Karpas-422 (cell line): ENCODE measurements at places on chromosomes 16 and 17. TPM values are rescaled to one million over a fixed set of nuclear protein-coding genes. Genes with fewer than 3 reads are reported as not detected.
A peak's percentile ranks its signal among the peaks of the same experiment; 100 is the strongest.

DNA sequence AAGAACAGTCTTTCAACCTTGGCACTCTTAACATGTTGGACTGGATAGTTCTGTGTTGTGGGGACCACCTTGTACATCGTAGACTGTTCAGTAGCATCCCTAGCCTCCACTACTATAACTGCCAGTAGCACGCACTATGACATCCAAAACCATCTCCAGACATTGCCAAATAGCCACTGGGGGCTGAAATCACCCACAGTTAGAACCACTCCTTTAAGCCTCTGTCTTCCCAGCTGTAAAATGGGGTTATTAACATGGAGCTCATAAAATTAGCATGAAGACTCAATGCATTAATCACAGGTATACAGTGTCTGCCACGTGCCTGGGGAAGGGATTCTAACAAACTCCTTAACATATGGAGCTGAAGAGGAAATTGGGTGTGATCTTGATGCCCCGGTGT is 49.7 kb downstream of the LYRM1 start:
- no peaks in the 10 kb centered on the region for H3K4me1 ChIP-seq
- H3K4me3 ChIP-seq: no peak overlapping the region
- no peak overlapping the region for H3K27ac ChIP-seq
- no peak for DNase-seq
- H3K36me3 ChIP-seq: no peaks in the 10 kb centered on the region
- no peaks in the 10 kb centered on the region for H3K27me3 ChIP-seq

DNA sequence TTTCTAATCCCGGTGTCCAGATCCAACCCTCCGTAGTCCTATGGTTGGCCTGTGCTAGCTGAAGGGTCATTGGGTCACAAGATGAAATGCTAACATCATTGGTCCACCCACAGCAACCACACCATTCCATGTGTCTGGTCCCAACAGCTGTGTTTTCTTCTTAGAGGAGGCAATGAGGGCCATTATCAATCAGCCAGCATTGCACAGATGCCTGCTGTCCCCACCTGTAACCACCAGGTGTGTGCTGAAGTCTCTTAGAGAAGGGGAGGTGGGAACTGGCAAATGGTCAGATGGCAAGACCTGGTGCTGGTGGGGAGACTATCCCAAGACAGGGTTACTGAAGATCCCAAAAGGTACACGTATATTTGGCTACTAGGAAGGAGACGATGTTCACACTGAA is 37.4 kb downstream of the HIC1 start:
- no peak for DNase-seq
- no peaks in the 10 kb centered on the region for H3K27me3 ChIP-seq
- peaks cover 45% of the 10 kb centered on the region for H3K4me1 ChIP-seq
- H3K36me3 ChIP-seq: no peaks in the 10 kb centered on the region
- H3K4me3 ChIP-seq: no peak overlapping the region

DNA sequence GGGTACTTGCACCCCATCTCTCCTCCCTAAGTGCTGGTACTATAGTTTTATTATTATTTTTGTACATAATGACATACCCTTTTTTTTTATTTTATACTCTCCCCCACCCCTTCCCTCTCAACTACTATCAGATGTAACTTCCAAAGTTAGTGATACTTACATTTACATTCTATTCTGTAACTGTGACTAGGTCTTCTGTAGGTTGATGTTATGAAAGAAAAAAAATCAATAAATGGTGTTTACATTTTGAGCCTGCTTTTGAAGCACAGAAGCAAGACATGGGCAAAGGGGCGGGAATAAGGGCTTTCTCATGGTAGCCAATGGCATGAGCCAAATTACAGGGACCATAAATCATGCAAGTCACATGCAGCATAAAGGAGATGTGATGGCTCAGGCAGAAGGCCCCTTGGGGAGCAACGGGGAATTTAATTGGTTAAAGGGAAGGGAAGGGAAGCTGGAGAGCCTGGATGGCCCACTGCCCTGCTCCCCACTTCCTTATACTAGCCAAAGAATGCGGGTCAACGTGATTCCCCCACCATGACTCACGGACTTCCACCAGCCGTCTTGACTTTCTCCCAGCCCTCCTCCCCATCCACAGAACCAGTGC is 2.4 kb upstream of the ACSF2 start:
- H3K27ac ChIP-seq: no peak overlapping the region
- H3K4me1 ChIP-seq: peaks cover 50% of the 10 kb centered on the region
- DNase-seq: peak; percentile 67
- H3K36me3 ChIP-seq: no peaks in the 10 kb centered on the region

GRCh38 chr16:82681592-82681991 is 54.8 kb downstream of the CDH13 start:
- 0 out of 2 replicates have a peak, but pooled peaks cover 3% of the 10 kb centered on the region for H3K27me3 ChIP-seq
- H3K4me3 ChIP-seq: no peak overlapping the region
- no peaks in the 10 kb centered on the region for H3K4me1 ChIP-seq
- H3K36me3 ChIP-seq: no peaks in the 10 kb centered on the region

- H3K4me1 ChIP-seq: peaks cover 14% of the 10 kb centered on the region
- H3K27me3 ChIP-seq: no peaks in the 10 kb centered on the region
- peaks cover 3% of the 10 kb centered on the region; the same call in 1 of the 2 replicates for H3K36me3 ChIP-seq
- DNase-seq: peak; percentile 74
These were observed 338 bp downstream of the MAPK3 start for GRCh38 chr16:30122604-30123160.

GRCh38 chr17:35373534-35373983 is at the start of gene SLFN11:
TSS of gene SLFN11 (minus strand) at chr17:35373621. CDS start at chr17:35363807, 9,814 bp downstream.
- no peak within 1 kb of the TSS for H3K27ac ChIP-seq
- H3K4me3 ChIP-seq: peak within 1 kb of the TSS; percentile 48; the same call in 1 of the 2 replicates
- no peaks in the 10 kb centered on the region for H3K36me3 ChIP-seq
- 0 out of 2 replicates have a peak, but pooled peaks cover 3% of the 10 kb centered on the region for H3K27me3 ChIP-seq
- no peak for DNase-seq

- H3K4me1 ChIP-seq: peaks cover 64% of the 10 kb centered on the region
- H3K27ac ChIP-seq: peak overlapping the region; percentile 52
- peaks cover 5% of the 10 kb centered on the region; the same call in 1 of the 2 replicates for H3K36me3 ChIP-seq
- H3K4me3 ChIP-seq: no peak overlapping the region
- H3K27me3 ChIP-seq: no peaks in the 10 kb centered on the region
These were observed 21.9 kb upstream of the SSTR2 start for GRCh38 chr17:73142872-73143381.

NEUROD2 gene
- not detected in 2 replicates for total RNA-seq

- peak; percentile 81 for DNase-seq
- no peak overlapping the region for H3K4me3 ChIP-seq
- H3K27me3 ChIP-seq: no peaks in the 10 kb centered on the region
- H3K27ac ChIP-seq: no peak overlapping the region
- peaks cover 43% of the 10 kb centered on the region for H3K4me1 ChIP-seq
These were observed 6.3 kb downstream of the ESRP2 start for GRCh38 chr16:68229431-68230175.

DNA sequence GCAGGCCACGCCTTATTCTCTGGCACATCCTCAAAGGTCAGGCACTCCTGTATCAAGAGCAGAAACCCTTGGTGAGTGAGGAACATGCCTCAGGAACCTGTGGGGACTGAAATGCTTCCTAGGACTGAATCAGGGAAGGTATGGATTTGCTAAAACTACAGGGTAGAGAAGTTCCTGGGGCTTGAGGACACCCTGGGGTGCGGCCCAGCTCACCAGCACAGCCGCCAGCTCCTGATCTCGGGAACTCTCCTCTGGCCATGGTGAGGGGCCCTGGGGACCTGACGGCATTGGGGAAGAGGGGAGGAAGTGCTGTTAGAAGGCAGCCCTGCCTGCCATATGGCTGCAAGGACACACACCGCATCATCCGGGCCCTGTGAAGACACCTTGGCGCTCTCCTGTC is 7.5 kb downstream of the ZSCAN10 start:
- no peak overlapping the region for H3K4me3 ChIP-seq
- H3K27ac ChIP-seq: no peak overlapping the region
- no peaks in the 10 kb centered on the region for H3K27me3 ChIP-seq

DNA sequence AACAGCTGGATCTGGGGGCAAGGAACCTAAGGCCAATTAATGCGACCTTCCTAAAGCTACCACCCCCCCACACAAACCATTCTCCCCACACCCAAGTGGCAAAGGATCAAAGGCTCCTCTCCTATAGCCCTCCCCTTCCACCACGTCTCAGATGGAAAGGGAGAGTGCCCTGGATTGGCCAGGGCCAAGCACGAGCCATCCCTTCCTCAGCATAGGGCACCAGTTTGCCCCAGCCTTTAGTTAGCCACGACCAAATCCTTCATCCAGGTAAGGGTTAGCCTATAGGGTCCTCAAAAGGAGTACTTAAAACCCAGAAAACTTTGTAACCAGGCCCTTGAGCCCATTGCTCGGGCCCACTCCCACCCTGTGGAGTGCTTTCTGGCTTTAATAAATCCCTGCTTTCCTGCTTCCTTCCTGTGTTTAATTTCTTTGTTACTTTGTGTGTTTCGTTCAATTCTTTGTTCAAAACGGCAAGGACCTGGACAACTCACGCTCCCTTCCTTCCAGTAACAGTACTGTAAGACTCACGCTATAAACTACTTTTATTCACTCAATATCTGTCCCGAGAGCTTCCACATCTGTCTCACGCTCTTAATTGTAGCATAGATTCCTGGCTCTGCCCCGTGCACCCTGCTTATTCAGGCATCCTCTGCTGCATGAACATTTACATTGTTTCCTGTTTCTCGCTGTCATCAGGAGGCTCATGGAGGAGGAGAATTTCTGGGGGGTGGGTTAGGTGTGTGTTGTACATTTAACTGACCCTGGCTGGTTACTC is 62.3 kb downstream of the TNFRSF13B start:
- H3K27ac ChIP-seq: no peak overlapping the region
- H3K27me3 ChIP-seq: no peaks in the 10 kb centered on the region
- no peak for DNase-seq
- H3K36me3 ChIP-seq: no peaks in the 10 kb centered on the region
- no peaks in the 10 kb centered on the region for H3K4me1 ChIP-seq

DNA sequence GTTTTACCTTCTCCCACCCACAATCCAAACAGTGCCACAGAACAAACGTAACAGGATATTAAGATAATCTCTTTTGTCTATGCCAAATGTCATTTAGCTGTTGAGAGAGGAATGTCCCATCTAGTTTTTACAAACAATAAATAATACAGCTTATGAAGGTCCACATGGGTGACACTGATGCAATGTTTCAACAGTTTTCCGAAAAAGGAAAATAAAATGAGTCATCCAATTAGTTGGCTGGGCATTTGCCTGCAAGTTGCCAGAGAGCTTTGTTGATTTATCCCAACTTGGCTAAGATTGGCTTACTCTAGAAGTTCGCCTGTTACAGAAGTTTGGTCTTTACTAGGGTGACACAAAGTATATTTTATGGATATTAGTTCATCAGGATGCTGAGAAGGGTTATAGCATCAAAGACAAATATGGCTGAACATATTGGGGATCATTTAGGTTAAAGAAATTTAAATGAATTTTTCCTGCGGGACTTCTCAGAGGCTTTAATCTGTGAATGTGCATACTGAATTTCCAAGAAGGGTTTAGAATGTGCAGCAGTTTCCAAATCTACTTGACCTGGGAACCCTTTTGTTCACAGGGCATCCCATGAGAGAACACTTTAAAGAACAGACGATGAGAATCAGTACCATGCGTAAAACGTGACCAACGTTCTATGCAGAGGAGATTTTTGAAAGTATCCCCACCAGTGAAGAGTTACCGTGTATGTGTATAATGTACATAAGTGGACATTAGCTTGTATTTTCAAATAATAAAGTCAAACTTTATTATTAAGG is 73.1 kb downstream of the CDH13 start:
- H3K4me3 ChIP-seq: no peak overlapping the region
- H3K4me1 ChIP-seq: no peaks in the 10 kb centered on the region; the same call in 1 of the 2 replicates
- no peaks in the 10 kb centered on the region for H3K27me3 ChIP-seq
- H3K36me3 ChIP-seq: no peaks in the 10 kb centered on the region
- DNase-seq: no peak
- no peak overlapping the region for H3K27ac ChIP-seq

DNA sequence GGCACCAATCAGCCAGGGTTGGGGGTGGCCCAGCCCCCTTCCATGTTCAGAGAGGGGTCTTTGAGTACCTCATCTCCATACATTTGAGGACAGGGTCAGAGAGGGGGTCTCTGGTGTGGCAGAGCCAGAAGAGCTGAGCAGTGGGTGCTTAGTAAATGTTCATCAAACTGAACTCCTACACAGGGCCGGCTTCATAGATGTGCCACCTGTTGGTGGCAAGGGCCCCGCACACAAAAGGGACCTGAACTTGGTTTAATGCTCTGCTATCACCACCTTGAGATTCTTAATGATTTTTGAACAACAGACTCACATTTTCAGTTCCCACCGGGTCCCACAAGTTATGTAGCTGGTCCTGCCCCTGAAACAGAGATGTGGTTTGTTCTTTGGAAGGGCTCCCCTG is 9.0 kb upstream of the C1QL1 start:
- DNase-seq: peak; percentile 72
- no peaks in the 10 kb centered on the region for H3K36me3 ChIP-seq
- no peaks in the 10 kb centered on the region for H3K4me1 ChIP-seq

GRCh38 chr16:83882163-83882885 is 16.6 kb upstream of the MLYCD start:
- H3K36me3 ChIP-seq: no peaks in the 10 kb centered on the region
- DNase-seq: no peak
- no peaks in the 10 kb centered on the region for H3K27me3 ChIP-seq
- H3K4me1 ChIP-seq: peaks cover 18% of the 10 kb centered on the region

DNA sequence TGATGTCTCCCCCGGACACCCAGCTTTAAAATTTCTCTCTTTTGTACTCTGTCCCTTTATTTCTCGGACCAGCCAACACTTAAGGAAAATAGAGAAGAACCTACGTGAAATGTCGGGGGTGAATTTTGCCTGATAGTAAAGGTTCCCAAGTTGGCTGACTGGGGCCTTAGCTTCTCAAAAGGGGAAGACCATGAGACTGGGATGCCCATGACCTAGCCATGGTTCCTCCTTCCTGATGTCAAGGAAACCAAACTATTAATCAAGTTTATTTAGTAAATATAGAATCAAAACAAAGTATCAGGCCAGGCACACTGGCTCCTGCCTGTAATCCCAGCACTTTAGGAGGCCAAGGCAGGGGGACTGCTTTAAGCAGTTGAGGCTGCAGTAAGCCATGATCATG is 2.4 kb upstream of the EIF1 start:
- DNase-seq: no peak
- H3K4me1 ChIP-seq: peaks cover 14% of the 10 kb centered on the region
- no peak overlapping the region for H3K27ac ChIP-seq
- H3K4me3 ChIP-seq: no peak overlapping the region

- DNase-seq: no peak
- H3K4me1 ChIP-seq: 0 out of 2 replicates have a peak, but pooled peaks cover 5% of the 10 kb centered on the region
- no peak overlapping the region for H3K27ac ChIP-seq
- no peak overlapping the region for H3K4me3 ChIP-seq
- no peaks in the 10 kb centered on the region for H3K27me3 ChIP-seq
These were observed 26.6 kb downstream of the PIEZO1 start for GRCh38 chr16:88758227-88758943.
